ENCODE measurements at places on chromosomes 2 and 18.

- no peak for DNase-seq
These were observed 15.5 kb downstream of the KCNIP3 start for GRCh38 chr2:95312543-95313201.

DNA sequence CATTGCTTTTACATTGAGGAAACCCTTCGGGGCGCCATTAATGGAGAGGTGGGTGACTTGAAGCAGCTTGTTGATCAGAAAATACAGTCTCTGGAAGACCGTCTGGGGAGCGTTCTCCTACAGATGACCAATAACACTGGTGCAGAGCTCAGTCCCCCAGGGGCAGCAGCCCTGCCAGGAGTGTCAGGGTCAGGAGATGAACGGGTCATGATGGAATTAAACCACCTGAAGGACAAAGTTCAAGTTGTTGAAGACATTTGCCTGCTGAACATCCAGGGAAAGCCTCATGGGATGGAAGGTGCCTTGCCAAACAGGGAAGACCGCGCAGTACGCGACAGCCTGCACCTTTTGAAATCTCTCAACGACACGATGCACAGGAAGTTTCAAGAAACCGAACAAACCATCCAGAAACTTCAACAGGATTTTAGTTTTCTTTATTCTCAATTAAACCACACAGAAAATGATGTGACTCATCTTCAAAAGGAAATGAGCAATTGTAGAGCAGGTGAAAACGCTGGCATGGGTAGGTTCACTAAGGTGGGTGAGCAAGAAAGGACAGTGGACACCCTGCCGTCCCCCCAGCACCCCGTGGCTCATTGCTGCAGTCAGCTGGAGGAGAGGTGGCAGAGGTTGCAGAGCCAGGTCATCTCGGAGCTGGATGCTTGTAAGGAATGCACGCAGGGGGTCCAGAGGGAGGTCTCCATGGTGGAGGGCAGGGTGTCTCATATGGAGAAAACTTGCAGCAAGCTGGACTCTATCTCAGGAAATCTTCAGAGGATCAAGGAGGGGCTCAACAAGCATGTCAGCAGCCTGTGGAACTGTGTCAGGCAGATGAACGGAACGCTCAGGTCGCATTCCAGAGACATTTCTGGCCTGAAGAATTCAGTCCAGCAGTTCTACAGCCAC is 45.0 kb downstream of the EMILIN2 start:
- peak; percentile 33 for DNase-seq

DNA sequence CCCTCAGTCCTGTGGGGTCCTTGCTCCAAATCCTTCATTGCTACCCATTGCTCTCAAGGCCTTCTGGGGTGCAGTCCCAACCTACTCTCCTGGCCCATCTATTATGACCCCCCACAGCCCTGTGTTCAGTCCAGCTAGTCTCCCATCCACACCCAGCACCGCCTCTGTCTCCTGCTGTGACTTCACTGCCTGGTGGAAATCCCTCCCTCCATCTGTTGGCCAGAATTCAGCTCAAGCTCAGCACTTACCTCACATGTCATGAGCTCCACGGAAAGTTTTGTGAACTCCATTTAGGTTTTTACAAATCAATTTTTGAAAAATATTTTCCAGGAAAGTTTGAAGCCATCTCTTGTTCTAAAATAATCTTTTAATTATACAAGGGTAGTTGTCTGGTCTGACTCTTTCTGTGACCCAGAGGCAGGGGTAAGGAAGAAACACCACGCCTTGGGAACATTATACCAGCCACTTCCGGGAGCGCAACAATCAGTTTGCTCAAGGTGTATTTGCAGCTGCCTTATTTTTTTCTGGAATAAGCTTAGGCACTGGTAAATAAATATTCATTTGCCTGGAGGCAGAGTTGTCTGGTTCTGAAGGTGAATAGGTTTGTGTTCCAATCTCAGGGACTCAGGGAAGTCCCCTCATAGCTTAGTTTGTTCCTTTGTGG is 110.8 kb downstream of the VIT start:
- DNase-seq: no peak

- no peak for DNase-seq
These were observed 33.9 kb downstream of the WIPF1 start for GRCh38 chr2:174563530-174564282.

DNA sequence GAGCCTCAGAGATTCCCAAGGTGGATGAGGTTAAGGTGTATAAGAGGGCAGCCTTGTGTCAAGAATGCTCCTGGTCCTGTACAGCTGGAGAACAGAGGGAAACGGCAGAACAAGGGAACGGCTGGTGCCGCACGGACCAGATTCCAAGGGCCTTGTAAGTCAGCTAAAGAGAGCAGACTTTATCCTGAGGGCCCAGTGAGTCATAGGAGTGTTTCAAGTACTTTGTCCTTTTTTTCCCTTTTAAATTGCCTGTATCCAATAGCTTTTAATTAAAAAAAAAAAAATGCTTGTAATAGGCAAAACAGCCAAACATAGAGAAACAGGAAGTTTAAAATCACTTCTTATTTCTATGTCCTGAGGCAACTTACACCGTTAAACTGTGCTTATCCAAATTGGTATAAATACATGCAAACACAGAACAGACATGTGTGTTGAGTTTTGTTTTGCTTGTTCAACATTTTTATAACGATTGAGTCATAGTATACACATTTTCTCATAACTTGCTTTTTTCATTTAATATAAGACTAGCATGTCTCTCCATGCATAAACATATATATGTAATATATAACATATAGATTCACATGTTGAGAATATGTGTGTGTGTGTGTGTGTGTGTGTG is 42.1 kb upstream of the EVA1A start:
- no peak for DNase-seq

DNA sequence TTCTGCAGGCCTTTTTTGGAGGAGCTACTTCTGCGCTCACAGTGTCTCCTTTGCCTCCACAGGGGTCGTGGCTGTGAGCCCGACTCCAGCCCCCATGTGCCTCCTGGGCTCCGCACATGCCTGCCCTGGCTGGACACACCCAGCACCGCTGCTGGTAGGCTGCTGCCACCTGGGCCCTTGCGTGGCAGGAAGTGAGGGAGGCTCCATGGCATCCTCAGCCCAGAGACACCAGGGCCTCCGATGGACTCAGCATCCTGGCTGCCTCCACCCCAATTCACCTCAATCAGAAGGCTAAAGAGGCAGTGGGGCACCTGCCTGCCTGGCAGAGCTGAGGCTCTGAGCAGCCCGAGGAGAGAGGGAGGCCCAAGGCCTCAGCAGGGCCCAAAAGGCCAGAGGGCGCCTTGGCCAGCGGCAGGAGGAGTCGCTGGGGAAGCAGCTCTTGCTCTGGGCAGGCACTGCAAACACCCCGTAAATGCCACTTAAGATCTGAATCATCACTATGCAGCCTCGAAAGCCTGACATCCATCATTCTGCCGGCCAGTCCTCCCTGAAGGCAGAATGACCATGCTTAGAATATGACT is 68.3 kb upstream of the OTOS start:
- DNase-seq: no peak

GRCh38 chr2:227491386-227491785 is 19.4 kb downstream of the AGFG1 start:
- DNase-seq: no peak

GRCh38 chr2:239663364-239663924 is 262.6 kb upstream of the HDAC4 start:
- DNase-seq: no peak

DNA sequence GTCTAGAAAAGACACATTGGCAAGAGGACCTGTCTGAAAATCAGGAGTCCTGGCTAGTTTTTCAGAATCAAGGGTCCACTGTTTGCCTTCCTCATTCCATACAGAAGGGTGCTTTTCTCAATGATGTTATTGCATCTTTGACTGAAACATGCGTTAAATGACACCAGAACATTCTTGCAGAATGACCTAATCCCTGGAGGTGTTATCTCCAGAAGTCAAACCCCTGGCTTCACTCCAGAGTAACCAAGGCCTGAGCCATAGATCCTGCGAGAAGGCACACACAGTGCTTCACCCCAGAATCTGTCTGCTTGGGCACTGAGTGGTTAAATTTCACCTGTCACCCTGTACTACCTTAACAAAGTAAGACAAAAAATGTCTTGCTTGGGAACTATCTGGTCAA is 1055.2 kb upstream of the FANCL start:
- DNase-seq: no peak

DNA sequence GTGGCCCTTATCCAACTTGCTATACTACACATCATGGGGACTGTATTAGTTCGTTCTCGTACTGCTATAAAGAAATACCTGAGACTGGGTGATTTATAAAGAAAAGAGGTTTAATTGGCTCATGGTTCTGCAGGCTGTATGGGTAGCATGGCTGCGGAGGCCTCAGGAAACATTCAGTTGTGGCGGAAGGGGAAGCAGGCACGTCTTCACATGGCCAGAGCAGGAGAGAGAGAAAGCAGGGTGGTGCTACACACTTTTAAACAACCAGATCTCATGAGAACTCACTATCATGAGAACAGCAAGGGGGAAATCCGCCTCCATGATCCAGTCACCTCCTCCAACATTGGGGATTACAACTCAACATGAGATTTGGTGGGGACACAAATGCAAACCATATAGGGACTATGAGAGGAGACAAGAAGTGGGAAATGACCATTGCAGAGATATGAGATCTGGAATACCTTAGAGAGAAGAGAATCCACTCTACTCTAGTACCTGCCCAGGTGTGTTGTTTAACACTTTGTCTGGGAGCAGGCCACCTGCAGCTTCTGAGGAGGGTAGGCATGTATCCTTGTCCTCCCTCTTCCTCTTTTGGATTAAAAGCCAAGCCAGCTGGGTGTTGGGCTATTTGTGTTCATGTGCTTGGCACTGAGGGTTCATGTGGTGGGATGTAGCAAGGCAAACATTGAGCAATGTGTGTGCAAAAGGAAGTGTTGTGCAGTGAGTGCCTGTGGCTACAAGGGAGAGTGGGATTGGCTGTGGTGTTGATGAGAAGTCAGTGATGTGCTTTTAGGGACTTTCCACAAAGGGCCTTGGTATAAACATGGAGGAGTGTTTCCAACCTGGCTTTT is 22.8 kb downstream of the TTLL4 start:
- DNase-seq: peak; percentile 22

GRCh38 chr2:215356334-215356947 is 44.6 kb downstream of the ATIC start:
- DNase-seq: no peak

GRCh38 chr18:24362757-24363156 is 34.9 kb downstream of the OSBPL1A start:
- no peak for DNase-seq

- no peak for DNase-seq
These were observed 95.9 kb upstream of the HDAC4 start for GRCh38 chr2:239496700-239497099.

DNA sequence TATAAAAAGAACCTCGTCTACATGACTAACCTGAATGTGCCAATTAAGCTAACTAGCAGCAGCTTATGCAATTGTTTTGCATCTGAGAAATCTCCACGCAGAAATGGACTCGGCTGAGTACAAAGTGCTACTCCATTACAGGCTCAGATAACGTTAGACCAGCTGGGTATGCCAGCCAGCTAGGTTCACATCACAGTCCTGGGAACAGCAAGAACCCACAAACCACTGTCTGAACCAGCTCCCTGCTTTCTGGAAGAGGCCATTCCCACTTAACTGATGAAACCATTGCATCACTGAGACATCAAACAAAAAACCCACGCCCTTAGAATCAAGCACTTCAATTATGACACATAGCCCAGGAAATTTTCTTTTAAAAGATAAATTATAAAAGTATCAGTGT is 202.7 kb downstream of the CYRIA start:
- no peak for DNase-seq

GRCh38 chr2:133976659-133977058 is 277.2 kb upstream of the MGAT5 start:
- no peak for DNase-seq

- no peak for DNase-seq
These were observed 74.5 kb downstream of the SPATS2L start for GRCh38 chr2:200380833-200381542.

DNA sequence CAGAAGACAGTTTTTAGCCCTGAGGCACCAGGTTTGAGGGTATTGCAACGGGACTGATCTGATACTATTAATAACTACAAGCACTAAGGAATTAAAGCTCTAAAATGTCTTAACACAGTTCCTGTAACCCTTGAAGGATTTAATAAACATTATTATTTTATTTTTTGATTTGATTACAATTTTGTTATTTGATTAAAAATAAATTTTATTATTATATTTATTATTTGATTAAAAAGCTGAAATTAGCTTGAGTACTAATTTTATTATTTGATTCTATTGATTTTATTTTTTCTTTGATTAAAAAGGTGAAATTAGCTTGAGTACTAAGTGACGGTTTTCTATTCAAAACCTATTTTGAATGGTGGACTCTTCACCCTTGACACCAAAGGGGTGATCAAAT is 307.3 kb downstream of the ZNF521 start:
- no peak for DNase-seq

All from CD4-positive, alpha-beta T cell treated with Interleukin-10 for 1 hour (primary cell).